ENCODE measurements at places on chromosomes 3 and 15.

DNA sequence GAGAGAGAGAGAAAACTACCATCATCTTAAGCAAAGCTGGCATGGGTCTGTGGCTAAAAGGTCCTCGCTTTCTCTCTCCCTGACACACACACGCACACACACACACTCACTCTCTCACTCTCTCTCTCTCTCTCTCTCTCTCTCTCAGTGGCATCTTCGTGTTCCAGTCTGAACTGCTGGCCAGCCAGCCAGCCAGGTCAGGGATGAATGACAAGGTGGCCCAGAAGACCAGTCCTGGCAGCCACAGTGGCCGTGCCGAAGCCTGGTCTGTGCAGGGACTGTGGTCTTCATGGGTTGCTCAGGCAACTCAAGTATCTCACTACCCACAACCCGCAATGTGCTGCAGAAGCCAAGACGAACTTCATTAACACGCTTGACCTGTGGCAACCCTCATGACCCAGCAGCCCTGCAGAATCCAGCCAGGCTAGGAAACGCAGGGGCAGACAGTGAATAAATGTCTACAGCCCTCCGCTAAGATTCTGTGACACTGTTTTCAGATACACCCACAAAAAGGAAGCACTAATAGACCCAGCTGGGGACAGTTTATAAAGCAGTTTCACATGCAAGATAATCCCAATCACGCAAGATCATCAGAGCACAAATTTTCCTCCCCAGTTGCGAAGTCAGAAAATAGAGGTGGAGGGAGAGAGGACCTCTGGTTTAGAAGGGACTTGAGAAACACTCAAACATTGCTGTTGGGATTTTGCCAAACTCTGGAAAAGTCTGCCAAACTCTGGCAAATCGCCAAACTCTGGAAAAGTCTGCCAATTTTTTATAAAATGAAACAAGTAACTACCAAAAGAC, 66.4 kb downstream of the XXYLT1 start:
- DNase-seq = no peak

DNA sequence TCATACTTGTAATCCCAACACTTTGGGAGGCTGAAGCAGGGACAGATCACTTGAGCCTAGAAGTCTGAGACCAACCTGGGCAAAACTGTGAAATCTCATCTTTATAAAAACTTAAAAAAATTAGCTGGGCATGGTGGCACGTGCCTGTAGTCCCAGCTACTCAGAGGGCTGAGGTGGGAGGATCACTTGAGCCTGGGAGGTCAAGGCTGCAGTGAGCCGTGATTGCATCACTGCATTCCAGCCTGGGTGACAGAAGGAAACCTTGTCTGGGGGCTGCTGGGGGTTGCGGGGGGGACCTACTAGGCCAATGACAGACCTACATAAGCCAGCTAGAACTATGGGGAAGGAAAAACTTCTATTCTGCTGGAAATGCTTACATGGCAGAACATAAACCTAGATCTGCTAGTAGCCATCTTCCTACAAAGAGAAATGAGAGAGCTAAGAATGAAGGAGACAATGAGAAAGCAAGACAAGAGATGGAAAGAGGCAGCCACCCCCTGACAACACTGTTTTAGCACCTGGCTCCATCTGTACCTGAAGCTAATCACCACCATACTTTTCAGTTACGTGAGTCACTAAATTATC, 23.9 kb downstream of the FOXP1 start:
- DNase-seq = no peak

- DNase-seq = no peak
Measured at GRCh38 chr3:156689608-156690007, 15.2 kb downstream of the TIPARP start.

GRCh38 chr15:65303687-65304380, 643 bp upstream of the RNU5B-1 start:
- DNase-seq = no peak

DNA sequence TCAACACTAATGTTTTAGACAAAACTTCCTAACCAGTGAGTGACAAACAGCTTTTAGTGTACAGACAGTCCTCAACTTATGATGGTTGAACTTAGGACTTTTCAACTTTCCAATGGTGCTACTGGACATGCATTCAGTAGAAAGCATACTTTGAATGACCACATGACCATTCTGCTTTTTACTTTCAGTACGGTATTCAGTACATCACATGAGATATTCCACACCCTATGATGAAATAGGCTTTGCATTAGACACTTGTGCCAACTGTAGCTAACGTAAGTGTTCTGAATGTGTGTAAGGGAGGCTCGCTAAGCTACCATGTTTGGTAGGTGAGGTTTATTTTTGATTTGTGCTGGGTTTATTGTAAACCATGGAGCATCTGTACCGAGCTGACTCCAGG, 113.7 kb downstream of the WNT7A start:
- DNase-seq = no peak

- DNase-seq = no peak
Measured at GRCh38 chr3:165786013-165786412, 51.2 kb downstream of the BCHE start.

GRCh38 chr15:42581272-42581730, 5.9 kb downstream of the STARD9 start:
- peak; percentile 60 for DNase-seq

DNA sequence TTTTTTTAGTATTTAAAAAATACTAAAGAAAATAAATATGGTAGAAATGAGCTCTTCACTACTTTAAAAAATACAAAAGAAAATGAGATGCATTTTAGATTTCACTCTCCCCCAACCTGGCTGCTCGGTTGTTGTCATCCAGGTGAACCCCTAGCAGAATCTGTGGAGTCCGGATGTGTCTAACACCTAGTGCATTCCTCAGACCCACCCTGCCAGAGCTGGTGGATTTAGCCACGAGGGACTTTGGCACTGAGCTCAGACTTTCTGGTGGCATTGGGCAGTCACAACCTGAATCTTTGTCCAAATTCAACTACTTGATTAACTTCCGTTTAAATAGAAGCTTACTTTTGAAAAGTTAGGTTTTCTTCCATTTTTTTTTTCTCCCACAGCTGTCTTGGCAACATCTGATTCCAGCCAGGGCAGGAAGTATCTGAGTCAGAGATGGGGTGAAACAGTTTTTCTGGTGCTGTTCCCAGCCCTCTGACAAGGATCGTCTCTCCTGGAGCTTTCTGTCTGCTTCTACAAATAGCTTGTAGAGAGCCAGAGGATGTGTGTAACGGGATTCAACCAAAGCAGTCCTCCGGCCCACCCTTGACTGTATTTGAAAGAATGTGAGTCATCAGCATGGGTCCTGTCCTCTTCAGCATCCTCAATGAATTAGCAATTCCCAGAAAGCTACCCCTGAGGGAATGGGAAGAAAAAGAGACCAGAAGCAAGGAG, 301.8 kb upstream of the MCTP2 start:
- DNase-seq = no peak

DNA sequence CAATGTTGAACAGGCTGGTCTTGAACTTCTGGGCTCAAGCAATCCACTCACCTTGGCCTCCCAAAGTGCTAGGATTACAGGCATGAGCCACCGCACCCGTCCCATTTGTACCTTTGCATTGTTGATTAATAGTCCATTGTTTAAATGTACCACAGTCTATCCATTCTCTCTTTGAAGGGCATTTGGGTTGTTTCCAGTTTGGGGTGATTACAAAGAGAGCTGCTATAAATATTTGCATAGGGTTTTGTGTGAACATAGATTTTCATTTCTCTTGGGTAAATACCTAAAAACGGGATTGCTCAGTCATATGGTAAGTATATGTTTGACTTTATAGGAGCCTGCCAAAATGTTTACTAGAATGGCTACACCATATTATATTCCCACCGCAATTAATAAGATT, 13.7 kb upstream of the PTPRG start:
- no peak for DNase-seq

GRCh38 chr15:48494631-48495030, 150.9 kb downstream of the FBN1 start:
- DNase-seq = no peak

DNA sequence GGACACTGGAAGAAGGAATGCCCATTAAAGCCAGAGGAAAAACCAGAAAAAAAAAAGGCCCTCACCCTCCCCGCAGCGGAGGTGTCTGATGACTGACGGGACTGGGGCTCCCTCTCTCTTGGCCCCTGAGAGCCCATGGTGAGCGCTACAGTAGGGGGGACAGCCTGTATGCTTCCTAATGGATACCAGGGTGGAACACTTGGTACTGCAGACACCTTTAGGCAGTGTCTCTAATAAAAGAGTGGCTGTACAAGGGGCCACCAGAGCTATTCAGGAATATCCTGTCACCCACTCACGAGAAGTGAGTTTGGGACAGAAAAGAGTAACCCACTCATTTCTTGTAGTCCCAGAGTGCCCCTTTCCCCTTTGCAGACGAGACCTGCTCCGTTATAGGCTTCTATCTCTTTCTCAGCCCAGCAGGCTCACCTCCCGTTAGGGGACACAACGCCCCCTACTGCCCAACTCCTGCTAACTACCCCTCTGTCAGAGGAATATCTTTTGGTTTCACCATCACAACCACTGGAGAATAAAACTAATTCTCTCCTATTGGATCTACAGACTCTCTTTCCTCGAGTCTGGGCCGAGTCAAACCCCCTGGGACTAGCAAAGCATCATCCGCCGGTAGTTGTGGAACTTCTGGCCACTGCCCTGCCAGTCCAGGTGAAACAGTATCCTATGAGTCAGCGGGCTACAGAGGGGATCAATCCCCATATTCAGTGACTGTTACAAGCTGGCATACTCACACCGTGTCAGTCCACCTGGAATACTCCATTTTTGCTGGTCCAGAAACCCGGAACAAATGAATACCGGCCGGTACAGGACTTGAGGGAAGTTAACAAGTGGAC, 40.8 kb downstream of the ZBTB11 start:
- DNase-seq = peak; percentile 31

DNA sequence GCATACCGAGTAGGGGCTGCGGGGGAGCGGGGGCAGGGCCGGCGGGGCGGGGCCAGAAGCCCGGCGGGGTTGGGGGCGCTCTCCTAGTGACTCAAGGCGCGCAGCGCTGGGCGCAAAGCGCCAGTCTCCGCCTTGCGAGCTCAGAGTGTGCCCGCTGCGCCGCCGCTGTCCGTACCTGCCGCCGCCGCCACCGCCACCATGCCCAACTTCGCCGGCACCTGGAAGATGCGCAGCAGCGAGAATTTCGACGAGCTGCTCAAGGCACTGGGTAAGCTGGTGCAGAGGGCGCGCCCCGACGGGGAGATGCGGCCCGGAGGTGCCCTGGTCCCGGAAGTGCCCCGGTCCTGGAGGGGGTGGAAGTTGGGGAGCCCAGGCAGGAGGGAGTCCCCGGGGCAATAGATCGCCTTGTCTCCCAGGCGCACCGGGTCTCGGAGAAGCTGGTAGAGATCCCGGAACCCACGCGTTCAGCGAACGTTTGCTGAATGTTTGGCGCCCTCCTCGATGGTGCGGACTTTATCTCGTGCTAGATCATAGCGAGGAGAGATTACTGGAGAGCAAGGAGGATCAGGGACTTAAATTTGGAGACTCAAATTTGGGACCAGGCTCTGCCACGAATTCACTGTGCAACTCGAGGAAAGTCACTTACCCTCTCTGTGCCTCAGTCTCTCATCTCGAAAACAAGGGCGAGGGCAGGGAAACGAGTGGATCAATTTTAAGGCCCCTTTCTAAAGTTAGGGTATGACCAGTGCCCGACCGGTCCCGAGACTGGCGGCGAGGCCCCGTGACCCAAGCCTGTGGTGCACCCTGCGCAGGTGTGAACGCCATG, at the start of gene CRABP1:
CRABP1 (plus strand) TSS at position 123 of the 826 bp plus-strand sequence; CDS start at position 199, 76 bp downstream.
- no peak for DNase-seq

- no peak for DNase-seq
Measured at GRCh38 chr3:36542186-36542585, 161.9 kb downstream of the STAC start.

- DNase-seq = no peak
Measured at GRCh38 chr15:90761629-90762028, 44.5 kb downstream of the BLM start.

- no peak for DNase-seq
Measured at GRCh38 chr3:77079988-77080610, 40.2 kb downstream of the ROBO2 start.

DNA sequence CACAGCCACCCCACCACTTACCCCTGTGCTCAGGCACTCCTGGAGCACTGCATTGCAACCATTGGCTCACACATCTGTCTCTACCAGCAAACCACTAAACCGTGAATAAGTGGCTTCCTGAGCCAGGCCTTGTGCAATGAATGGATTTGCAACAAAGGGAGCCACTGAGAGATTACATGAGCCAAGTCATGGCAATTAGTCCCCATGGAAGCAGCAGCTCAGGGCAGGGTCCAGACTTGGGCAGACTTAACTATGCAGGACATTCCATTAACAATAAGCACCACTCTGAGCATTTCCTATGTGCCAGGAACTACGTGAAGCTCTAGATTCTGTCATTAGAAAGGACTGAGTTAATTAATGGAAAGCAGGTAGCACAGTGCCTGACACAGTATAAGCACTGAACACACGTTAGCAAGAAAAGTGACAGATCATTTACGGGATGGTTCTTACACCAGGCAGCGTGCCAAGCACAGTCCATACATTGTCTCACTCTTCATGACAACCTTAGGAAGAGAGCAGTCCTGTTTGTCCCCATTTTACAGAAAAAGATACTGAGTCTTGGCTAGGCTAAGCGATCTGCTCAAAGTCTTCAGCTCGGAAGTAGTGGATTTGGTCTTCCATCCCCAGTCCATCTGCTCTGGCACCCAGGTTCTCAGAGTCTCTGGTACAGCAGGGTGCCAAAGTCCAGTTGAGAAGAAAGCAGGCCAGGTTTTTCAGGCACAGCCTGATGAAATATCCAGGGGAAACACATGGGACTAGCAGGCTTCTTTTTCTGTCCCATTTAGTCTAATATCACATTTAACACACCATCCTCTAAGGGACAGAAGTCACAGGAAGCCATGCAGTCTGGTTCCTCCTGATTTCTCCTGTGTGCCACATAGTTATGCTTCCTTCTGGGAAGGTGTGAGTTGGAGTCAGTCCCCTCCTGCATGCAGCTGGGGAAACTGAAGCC, 44.1 kb downstream of the LIPC start:
- no peak for DNase-seq

DNA sequence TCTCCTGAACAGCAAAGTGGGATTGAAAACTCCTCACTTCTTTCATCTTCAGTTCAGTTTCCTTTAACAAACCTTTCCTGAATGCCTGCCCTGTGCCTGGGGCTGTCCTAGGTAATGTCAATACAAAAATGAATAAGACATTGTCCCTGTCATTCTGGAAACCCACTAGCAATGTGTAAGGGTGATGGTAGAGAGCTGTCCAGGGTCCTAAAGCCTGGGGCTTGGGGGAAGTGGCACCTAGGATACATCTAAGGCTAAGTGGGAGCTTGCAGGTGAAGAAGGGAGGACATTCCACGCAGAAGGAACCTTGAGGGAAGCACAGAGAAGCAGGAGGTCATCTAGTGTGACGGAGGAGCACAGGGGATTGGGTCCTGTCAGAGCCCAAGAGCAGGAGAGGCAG, 212.7 kb upstream of the PPP2R3A start:
- DNase-seq = no peak

- no peak for DNase-seq
Measured at GRCh38 chr3:108388136-108389132, 92.1 kb downstream of the HHLA2 start.

GRCh38 chr15:33067456-33067855, 127.1 kb downstream of the FMN1 start:
- DNase-seq = no peak

- DNase-seq = no peak
Measured at GRCh38 chr15:48557335-48557734, 88.2 kb downstream of the FBN1 start.

- no peak for DNase-seq
Measured at GRCh38 chr3:105781871-105782270, 86.9 kb downstream of the CBLB start.
